Astrocyte of the cerebellum (primary cell): ENCODE measurements at places on chromosomes 2 and 18.

- no peak for DNase-seq
These were observed 87.3 kb downstream of the MARCO start for GRCh38 chr2:119029297-119029696.

DNA sequence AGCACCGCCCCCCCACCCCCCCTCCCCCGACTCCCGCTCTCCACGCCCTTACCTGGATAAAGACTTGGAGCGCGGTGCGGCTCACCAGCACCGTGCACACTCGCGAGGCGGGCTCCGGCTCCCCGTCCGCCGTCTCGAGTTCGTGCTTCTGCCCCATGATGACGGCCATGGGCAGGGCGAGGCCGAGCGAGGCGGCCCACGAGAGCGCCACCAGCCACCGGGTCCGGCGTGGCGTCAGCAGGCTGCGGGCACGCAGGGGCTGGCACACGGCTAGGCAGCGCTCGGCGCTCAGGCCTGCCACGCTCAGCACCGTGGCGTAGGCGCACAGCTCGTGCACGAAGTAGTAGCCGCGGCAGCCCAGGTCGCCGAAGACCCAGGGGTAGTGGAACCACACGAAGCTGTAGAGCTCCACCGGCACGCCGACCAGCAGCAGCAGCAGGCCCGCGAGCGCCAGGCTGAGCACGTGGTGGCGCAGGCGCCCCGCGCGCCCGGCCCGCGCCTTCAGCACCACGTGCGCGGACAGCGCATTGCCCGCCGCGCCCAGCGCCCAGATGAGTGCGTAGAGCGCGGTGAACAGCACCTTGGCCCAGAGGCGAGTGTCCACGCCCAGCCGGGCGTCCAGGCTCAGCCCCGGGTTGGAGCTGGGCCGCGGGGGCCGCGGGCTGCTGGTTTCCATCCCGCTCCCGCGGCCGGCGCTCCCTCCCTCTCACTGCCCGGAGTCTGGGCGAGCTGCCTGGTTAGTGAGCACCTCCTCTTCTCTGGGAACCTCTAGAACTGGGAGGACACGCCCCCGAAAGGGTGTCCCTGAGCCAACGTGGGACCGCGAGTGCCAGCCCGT is at the start of gene NTSR2:
Gene NTSR2, minus strand, starts transcription at position 742 of the 838 bp plus-strand sequence. Its CDS starts 66 bp downstream, at position 676.
- peak; percentile 13 for DNase-seq

GRCh38 chr18:36828157-36828629 is 609 bp downstream of the TPGS2 start:
- peak; percentile 41 for DNase-seq

DNA sequence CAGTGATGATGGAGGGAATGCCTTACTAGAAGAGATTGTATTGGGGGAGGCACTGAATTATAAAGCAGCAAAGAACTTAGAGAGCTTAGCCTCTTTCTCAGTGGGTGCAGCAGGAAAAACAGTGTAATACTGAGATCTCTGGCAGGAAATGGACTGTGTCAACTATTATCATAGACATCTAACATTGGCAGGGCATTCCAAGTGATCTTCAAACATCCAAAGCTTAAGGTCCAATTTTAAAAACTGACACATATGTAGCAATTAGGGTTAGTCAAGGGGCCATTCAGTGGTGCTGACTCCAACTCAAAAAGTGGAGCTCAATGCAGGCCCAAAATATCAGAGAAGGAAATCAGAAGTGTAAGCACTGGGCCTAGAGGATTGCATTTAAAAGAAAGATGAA is 106.6 kb upstream of the DDX18 start:
- no peak for DNase-seq

- DNase-seq = no peak
These were observed 518.0 kb downstream of the ZNF516 start for GRCh38 chr18:75977081-75977480.

- DNase-seq = no peak
These were observed 29.7 kb downstream of the DGKD start for GRCh38 chr2:233384015-233384414.

GRCh38 chr2:56460508-56460907 is 276.7 kb downstream of the CCDC85A start:
- no peak for DNase-seq

DNA sequence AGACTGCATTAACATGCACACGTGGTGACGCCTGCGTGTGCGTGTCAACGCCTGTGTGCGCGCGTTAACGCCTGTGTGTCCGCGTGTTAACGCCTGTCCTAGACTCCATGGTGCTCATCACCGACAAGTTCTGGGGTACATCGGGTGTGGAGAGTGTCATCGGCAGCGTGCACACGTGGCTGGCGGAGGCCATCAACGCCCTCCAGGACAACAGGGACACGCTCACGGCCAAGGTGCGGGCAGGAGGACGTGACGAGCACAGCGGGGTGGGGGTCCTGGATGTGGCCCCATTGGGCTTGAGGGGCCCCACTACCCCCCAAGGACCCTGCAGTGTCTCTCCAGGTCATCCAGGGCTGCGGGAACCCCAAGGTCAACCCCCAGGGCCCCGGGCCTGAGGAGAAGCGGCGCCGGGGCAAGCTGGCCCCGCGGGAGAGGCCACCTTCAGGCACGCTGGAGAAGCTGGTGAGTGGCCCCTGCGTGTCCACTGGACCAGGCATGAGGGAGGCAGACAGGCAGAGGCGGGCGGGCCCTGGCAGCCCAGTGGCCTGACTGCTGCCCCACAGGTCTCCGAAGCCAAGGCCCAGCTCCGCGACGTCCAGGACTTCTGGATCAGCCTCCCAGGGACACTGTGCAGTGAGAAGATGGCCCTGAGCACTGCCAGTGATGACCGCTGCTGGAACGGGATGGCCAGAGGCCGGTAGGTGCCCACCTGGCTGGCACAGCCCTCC is 29.2 kb downstream of the GPC1 start:
- DNase-seq = no peak

DNA sequence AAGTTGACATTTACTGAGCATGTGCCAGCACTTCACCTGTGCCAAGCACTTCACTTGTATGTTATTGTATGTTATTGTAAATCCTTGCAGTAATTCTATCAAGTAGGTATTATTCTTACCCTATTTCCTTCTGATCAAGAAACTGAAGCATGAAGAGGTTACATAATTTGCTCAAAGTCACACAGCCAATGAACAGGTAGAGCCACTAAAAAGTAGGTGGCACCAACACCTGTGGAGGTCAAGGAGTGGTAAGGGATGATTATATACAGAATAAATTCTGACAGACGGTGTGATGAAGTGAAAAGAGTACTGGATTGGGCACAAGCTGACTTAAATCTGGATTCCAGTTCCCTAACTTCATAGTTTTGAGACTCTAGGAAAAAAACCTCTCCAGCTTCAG is 71.0 kb downstream of the SPIRE1 start:
- no peak for DNase-seq

GRCh38 chr18:45413180-45413836 is 202.0 kb upstream of the SLC14A2 start:
- no peak for DNase-seq

DNA sequence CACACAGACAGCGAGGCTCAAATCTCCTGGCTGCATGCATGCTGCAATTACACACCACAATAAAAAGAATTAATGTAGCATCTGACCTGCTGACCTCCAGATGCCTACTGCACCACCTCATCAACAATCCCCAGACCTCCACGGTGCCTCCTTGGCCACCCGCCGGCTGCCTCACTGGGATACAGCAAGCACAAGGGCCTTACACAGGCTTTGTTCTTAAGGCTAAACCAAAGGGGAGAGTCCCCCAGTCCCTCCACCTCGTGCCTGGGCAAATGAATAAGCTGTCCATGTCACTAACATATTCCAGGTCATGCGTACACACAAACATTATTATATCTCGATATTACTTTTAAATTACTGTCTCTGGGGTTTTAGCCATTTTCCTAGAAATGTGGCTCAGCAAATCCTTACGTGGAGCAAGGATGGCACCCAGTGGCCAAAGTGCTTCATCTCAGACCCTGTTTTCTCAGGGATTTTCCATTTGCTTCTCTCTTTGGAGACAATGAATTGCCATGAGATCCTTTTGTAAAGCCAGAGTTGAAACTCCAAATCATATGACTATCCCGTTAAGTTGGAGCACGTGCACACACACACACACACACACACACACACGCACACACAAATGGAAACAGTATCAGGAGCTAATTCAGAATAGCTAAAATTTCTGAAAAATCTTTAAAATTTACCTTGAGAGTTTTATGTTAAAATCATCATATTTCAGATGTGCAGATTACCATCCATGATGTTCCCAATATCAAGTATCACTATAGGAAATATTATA is 313.8 kb downstream of the PDE11A start:
- DNase-seq = peak; percentile 29

DNA sequence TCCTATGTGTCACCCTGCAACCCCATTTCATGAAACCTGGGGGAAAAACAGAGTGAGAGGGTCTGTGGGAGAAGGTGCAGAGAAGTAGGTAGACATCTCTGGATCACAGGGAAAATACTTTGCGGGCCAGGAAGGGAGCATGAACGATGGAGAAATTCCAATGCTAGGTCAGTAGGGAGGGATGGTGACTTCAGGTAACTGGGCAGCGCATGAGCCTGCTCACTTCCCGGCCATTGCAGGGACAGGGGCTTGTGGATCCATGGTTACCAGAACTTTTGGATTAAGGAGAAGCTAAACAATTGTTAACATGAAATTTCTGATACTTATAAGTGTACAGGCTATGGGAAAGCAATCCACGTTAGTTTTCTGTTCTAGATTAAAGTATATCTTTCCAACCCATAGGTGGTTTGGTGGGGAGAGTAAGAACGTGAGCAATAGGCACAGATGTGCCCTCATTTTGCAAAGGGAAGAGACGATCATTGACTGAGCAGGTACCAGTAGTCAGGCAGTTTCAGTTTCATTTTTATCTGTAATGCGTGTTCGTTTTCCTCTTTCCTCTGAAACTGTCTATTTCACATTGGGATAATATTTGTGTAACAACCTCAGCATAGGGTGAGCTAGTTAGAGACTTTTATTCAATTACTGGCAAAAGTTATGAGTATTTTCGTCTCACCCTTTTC is 65.0 kb downstream of the NYAP2 start:
- DNase-seq = no peak

DNA sequence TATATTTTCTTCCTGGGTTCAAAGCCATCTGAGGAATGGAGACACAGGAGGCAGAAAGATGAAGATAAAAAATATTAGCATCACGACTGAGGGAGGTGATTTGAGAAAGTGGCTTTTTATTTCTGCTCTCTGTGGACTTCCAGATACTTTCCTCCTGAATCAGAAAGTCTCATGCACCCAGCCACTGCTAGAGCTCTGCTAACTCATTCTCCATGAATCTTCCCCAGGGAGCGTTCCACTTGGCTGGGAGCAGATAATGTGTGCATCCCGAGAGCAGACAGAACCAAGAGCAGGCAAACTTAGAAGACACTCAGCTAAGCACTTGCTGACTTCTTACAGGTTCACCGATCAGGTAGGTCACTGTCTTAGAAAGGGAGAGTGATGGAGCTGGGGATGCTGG is 264.1 kb upstream of the THUMPD2 start:
- no peak for DNase-seq

DNA sequence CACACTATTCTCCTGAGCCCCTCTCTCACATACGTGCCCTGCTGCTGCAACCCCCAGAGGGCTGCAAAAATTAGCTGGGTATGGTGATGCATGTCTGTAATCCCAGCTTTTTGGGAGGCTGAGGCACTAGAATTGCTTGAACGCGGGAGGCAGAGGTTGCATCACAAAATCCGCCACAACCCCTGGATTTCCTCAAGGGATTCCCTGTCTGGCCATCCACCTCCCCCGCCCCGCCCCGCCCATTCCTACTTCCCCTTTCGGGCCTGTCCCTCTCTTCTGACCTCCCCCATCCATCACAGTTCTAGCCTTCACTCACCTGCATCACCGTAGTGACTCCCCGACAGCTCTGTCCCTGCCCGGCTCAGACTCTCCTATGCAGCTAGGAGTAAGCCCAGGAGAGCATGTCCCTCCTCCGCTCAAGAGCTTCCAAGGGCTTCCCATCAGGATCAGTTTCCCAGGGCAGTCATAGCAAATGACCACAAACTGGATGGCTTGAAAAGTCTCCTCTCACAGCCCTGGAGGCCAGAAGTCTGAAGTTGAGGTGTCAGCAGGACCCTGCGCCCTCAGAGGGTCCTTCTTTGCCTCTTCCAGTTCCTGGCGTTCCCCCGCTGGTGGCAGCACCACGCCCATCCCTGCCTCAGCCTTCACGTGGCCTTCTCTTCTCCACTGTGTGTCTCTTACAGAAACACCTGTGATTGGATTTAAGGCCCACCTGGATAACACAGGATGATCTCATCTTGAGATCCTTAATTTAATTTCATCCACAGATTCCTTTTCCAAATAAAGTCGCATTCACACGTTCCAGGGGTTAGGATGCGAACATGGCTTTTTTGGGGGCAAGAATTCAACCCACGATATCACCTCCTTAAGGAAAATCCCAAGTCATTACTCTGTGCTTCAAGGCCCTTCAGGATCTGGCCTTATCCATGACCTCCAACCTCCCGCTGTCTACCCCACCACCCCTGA is 58.5 kb downstream of the HS1BP3 start:
- DNase-seq = no peak

GRCh38 chr2:237556773-237557632 is 9.4 kb upstream of the PRLH start:
- DNase-seq = no peak

GRCh38 chr18:76484749-76485387 is 10.2 kb downstream of the ZNF516 start:
- DNase-seq = no peak

DNA sequence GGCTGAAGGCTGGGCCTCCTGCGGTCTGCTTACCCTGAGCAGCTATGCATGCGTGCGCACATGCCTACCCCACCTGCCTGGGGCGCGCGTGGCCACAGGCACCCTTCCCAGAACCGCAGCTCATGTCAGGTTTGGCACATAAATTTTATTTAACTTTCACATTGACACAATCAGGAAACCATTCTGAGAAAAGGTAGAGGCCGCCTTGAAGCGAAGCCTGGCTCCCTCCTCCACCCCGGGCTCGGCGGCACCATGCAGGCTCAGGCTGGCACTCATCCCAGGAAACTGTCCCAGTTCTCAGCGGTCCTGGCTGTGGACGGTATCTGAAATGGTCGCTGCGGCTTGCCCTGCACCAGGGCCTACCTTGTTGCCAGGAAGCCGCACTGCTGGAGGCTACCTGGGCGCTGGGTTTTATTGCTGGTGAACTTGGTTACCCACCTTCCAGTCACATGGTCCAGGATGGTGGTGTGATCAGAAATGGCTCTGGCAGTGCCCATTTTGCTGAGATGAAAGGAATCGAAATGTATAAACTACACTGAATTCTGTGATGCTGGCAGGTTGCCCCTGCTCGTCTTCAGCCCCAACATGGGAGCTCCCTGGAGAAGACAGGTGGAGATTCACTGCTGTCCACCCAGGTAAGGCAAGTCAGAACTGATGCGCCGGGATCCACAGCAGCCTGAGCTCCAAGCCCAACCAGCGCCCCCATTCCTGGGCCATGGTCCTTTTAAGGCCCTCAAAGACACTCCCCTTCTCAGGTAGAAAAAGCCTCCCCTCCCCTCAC is 25.5 kb downstream of the CHST10 start:
- DNase-seq = no peak

GRCh38 chr2:29207352-29208148 is 92.3 kb downstream of the CLIP4 start:
- no peak for DNase-seq

GRCh38 chr2:24365826-24366225 is 5.5 kb upstream of the ITSN2 start:
- no peak for DNase-seq

GRCh38 chr2:121363632-121364420 is 78.8 kb upstream of the TFCP2L1 start:
- DNase-seq = peak; percentile 42

GRCh38 chr2:145961846-145962245 is 1441.9 kb upstream of the ZEB2 start:
- DNase-seq = no peak

- DNase-seq = no peak
These were observed 103.0 kb downstream of the APOB start for GRCh38 chr2:20940856-20941255.
